NCI-H187 treated with DMSO at 0.1 percent for 48 hours (cell line): ENCODE measurements at places on chromosomes 1 and 21.

GRCh38 chr1:148372731-148373130, 110.4 kb downstream of the PPIAL4G start:
- no peak for DNase-seq

DNA sequence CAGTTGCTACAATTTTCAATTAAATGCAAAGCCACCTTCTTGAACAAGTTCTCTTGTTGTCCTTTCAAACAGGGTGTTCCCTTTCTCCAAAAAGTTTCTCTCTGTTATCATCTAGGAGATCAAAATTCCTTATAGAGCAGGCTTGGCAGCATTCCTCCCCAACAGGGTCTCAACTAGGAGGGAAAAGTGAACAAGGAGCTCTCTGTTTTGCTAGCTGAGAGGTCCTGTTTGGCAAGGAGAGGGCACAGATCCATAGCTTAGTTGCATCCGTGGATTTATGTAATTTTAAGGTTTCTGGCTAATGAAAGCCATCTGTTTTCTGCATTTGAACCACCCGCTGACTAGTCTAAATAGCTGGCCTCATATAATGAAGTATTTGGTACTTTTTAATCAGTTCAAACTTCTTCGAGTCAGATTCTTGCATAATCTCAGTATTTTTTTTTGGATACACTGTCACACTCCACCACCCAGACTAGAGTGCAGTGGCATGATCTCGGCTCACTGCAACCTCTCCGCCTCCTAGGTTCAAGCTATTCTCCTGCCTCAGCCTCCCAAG, 54.0 kb downstream of the APP start:
- no peak for DNase-seq

DNA sequence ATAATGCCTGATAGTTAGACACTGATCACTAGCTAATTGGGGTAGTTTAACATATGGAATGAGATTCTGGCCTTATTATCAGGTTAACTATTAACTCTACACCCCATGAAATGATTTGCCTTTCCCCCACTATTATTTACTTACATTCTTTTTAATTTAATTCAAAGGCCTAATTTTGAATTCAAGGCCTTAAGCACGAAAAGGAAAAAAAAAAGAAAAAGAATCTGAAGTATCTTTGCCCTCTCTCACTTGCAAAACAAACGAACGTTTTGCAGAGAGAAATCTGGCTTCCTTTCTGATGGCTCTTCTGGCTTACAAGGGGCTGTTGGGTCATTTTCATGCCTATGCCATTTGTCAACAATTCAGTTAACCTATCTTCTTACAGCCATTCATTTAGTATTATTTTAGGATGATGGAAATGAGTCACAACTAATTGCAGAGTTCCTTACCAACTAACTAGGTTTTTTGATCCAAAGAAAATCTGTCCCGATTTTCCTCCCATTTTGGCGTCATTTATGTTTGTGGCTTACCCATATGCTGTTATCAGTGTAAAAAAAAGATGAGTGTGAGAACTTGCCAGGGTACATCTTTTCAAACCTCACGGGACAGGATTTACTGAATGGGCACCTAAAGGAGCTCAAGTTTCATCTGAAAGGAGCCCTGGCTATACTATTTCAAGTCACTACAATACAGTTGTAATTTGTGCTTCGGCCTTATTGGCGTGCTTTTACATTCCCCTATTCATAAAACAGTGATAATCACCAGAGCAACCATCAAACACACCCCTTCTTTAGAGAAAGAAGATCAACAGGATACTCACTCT, 1.9 kb upstream of the ERRFI1 start:
- DNase-seq = no peak

DNA sequence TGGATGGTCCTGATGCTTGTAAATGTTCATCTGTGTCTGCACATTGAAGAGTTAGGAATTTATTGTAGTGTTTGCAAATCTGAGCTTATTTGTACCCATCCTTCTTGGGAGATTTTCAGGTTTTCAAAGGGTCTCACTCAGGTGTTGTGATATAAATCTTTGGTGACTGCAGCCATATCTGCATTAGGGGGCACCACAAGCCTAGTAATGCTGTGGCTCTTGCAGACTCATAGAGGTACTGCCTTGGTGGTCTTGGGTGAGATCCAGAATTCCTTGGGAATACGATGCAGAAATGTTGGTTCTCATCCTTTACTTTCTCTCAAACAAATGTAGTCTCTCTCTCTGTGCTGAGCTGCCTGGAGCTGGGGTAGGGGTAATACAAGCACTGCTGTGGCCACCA, 405.9 kb downstream of the TTLL7 start:
- DNase-seq = no peak

DNA sequence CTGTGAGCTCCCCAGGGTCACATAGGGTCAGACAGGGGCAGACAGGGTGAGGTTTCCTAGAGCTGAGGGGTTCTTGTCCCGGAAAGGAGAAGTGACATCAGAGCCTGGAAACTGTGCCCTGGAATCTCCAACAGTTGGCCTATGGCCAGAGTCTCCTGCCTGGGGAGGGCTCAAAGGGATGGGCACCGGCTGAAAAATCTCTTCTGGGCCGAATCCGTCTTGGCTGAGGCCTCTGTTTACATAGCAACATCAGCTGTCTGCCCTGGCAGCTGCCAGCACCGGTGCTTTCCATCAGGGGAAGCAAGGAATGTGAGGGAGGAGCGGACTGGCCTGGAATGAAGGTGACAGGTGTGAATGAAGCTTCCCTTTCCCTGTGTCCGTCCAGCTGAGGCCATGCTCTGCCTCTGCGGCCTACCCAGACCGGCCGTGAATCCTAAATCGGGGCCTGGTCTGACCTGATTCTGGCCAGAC, 30.7 kb downstream of the VASH2 start:
- no peak for DNase-seq

GRCh38 chr1:22780696-22781095, 70.1 kb downstream of the EPHB2 start:
- no peak for DNase-seq

DNA sequence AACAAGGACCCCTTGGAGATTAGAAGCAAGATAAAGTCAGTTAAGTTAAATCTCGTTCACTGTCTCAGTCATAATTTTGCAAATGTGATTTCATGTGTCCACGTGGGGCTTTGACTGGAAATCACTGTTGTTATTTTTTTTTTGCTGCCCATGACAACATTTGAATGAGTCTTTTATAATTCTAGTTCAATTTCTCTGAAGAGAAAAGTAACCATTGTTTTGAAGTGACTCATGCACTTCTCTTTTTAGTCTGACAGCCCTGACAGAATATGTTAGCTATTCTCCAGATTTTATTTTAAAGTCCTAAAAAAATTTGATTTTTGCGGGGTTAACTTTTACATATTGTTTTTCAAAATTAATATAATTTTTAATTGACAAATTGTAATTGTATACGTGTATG, 30.7 kb upstream of the NLRP3 start:
- no peak for DNase-seq

DNA sequence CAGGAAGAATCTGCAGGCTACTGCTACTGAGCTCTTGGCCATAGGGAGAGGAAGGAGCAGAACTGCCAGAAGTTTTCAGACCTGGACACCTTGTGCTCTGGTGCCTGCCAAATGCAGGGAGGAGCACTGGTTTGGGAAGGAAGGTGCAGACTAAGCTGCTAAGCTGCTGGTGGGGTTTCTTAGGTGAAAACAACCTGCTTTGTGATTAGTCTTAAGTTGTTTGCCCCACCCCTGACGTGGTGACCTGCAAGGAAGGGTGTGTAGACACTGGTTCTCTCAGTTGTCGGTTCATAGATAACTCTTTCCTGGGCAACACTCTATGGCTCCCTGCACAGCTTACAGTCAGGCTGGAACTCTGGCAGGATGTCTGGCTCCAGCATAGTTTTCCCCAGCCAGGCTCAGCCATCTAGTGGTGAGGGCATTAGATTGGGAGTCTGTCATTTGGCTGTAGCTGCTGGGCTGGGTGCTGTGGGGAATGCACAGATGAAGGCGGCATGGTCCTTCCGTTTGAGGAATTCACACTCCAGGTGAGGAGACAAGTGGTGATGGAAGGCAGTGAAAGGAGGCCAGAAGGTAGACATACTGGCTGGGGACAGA, 10.3 kb upstream of the S100A10 start:
- no peak for DNase-seq

DNA sequence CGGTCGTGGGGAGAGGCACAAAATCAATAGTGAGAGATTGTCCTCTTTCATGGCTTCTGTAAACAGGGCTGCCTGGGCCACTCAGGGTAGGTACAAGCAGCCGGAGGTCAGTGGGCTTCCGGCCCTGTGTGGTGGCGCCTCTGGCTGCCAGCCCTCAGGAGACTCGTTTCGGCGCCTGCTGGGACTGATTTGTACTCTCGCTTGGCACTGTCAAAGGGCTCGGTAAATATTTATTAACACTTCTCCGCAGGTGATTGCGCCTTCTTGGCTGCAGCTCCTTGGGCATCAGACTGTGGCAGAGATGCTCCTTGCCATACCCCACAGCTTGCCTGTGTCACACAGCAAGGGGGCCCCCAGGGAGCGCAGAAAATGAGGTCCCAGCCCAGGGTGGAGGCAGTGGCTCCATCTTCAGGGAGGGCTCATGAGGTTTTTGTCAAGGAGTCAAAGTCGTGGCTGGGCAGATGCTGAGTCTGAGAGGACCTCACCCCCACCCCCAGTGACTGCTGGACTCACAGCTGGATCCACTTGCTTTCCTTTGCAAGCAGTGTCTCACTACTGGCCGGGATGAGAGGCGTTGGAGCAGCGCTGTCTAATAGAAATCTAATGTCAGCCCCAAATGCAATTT, 262.5 kb downstream of the GRIK3 start:
- DNase-seq = no peak

DNA sequence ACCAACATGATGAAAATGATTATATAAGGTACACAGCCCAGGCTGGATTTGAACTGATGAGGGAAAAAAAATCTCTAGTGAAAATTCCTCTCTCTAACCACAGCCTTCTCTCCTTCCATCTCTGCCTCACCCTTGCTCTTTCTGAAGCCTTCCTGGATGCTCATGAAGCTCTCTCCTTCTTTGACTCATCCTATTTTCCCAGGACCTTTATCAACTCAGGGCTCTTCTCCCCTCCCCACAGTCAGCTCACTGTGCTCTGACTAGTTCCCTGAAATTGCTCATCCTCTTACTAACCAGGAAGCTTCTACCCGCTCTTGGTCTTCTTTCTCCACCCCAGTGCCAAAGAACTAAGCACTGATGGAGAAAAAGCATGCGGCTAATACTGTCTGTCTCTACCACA, 46.4 kb upstream of the ERG start:
- no peak for DNase-seq

DNA sequence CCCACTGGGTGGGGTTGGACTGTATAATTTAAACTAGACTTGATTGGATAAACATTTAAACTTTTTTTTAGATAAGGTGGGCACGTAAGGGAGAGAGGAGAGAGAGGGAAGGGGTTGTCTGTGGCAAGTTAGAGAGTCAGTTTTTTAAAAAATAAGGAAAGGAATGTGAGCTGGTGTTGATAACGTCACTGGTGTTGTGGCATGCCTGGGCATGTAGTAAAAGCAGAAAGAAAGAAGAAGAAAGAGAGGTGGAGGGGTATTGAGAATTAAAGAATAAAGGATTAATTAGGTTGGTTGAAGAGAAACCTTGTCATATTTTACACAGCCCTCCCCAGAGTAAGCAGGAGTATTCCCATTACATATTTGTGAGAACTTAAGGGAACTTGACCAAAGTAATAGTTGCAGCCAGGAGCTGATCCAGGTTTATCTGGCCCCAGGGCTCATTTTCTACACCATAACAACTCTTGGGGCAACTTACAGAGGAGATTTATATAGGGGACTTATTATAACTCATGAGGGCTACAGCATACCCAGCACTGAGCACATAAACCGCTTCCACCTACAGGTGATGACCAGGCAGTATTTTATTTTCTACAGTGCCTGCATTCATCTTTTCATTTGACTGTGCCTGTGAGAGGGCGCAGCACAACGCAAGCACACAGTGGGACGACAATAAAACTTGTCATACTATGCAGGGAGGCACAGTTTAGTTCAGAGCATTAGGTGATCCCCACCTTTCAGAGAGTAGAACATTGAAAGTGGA, 70.2 kb downstream of the CCDC30 start:
- DNase-seq = no peak

- DNase-seq = no peak
Measured at GRCh38 chr1:31073044-31073443, 7.5 kb upstream of the PUM1 start.

GRCh38 chr21:26095131-26095530, 75.4 kb downstream of the APP start:
- no peak for DNase-seq

GRCh38 chr21:27168084-27168483, 201.2 kb upstream of the ADAMTS5 start:
- DNase-seq = no peak
